Naive B cell (primary cell): ENCODE measurements at places on chromosomes 4 and X.

GRCh38 chr4:145804116-145804515 is 124.2 kb downstream of the C4orf51 start:
- no peak for DNase-seq

DNA sequence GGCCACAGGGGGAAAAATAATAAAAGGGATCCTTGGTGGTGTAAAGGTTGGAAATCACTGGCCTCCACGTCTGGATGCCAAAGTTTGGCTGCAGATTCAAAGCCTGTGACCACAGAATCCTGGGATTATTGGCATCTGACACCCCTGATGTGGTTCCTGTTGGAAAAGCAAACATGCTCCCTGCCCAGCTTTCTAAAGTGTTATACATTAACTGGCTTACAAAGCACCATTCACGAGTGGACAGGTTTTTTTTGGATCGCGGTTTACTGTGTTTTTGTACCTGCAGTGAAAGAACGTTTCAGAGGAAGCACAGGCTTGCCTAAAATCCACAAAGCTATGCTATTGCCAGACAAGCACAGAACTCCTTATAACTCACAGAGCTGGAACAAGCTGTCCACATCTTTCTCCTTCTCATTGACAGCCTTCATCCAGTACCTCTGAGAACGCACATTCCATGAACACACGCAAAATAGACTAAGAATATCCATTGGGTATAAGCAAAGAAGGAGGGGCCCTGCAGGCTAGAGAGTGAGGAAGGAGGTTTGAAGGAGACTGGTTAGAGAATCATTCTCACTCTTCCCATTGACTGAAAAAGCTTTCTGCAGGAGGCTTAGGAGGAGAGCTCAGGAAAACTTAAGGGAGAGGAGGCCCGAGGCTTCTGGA is 14.5 kb upstream of the CAPN6 start:
- DNase-seq = no peak

- DNase-seq = no peak
These were observed 246.9 kb downstream of the EVC2 start for GRCh38 chr4:5461477-5461876.

- no peak for DNase-seq
These were observed 5.7 kb upstream of the SCOC start for GRCh38 chr4:140367738-140368137.

- DNase-seq = no peak
These were observed 589.4 kb downstream of the ANKRD50 start for GRCh38 chr4:124123181-124123580.

GRCh38 chr4:142818031-142818430 is 28.1 kb downstream of the INPP4B start:
- DNase-seq = no peak

DNA sequence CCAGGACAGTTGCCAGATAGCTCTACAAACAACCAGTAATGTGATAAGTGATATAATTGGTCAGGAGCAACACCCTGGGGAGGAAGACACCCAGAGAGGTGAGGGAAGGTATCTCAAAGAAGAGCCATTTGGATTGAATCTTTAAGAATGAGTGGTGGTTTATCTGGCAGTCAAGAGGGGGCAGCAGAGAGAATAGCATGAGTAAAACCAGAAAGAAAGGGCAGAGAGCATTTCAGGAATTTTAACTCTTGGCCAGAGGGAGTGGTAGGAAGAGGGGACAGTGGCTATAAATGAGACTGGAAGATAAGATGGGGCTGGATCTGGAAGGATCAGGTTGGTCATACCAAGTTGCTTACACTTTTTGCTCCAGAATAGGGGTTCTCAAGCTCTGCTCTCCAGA is 5.9 kb upstream of the SEPTIN6 start:
- DNase-seq = no peak

GRCh38 chr4:41213625-41214135 is 662 bp downstream of the APBB2 start:
- no peak for DNase-seq
